Activated CD4-positive, alpha-beta T cell treated with anti-CD3 and anti-CD28 coated beads for 48 hours (primary cell): ENCODE measurements at places on chromosomes 6 and 20.

GRCh38 chr6:37354526-37355384 is 972 bp downstream of the RNF8 start:
- DNase-seq = peak; percentile 48

GRCh38 chr6:102832021-102832420 is 1438.5 kb downstream of the GRIK2 start:
- DNase-seq = no peak

GRCh38 chr6:138307352-138307751 is 70.4 kb upstream of the SMIM28 start:
- DNase-seq = no peak

DNA sequence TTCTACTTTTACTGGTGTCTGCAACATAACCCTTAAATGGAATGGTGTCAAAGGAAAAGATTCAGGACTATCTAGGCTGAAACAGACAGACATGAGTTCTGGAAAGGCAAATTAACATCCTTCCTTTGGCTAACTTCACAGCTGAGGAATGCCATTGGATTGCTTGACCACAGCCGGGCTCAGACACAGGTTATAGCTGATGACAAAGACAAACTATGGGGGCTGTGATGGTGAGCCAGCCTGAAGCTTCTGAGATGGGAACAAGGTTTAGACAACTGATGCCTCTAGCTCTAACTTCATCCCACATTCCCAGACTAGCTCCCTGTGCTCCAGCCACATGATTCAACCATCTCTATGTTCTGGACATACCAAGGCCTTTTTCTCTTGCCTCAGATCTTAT is 15.3 kb downstream of the POLR1C start:
- DNase-seq = no peak

GRCh38 chr6:135062735-135063134 is 8.1 kb upstream of the HBS1L start:
- DNase-seq = no peak

DNA sequence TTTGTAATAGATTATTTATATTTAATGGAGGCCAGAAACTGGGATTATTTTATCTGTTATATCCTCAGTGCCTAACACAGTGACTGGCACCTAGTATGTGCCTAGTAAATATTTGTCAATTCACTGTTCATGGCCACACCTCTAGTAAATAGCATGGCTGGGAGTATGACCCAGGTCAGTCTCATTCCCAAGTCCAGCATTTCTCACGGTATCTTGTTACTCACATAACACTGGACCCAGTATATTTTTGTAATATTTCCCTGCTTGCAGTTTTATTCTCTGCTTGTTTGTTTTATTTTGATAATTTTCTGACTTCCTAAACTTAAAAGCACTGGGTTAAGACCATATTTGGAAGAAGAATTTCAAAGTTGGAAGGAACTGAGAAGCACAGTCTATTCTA is 47.7 kb downstream of the CTNNBL1 start:
- no peak for DNase-seq

DNA sequence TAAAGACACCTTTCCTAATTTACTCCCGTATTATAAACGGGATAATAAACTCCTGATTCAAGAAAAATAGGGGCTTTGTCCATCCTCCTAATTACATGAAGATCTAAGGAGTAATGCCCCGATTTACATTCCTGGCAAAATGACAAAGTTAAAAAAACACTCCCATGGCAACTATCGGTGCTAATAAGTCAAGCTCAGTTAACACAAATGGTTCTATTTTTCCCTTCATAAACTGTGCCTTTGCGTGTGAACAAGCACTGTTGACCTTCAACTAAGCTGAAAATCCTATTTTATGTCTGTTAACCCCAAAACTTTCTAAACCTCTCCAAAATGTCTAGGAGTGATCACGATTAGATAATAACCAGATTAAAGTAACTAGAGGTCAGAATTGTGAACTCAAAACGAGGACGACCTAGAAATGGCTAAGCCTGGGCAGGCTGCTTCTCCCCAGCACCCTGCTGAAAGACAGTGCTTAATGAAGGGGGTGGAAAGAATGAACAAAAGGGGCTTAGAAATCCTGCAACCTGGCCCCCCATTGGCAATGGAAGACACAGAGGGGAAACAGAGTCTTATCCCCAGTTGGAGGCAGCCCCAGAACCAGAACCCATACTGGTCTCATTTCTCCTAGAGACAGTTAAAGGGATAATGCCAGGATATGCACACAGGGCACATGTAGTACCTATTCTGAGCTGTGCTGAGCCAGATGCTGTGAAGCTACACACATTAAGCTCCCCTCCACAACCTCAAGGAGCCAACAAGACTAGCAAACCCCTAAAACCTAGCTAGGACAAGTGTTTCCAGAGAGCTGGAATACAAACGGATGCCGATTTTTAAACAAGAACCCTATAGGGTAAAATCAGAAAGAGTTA is 23.0 kb downstream of the SLC23A2 start:
- no peak for DNase-seq

DNA sequence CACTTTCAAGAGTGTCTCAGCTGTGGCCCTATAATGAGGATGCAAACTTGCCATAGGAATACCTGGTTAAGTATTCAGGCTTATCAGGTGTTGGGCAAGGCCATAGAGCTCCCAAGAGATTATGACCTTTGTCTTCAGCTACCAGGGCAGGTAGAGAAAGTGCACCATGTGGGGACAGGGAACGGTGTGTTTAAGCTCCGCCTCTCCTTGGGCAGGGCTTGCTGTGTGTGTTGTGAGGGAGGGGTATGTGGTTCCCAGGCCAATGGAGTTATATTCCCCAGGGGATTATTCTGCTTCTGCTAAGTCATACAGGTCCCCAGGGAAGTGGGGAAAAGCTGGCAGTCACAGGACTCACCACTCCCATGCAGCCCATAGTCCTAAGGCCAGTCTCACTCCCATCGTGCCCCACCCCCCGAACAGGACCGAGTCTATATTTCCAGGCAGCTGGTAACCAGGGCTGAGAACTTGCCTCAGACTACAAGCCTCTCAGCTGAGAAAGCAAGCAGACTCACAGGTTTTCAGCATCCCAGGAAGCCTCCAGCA is 660.2 kb downstream of the HTR1B start:
- no peak for DNase-seq

- no peak for DNase-seq
These were observed 9.1 kb downstream of the BCL2L1 start for GRCh38 chr20:31713312-31714273.

- DNase-seq = no peak
These were observed 109.1 kb downstream of the BACH2 start for GRCh38 chr6:90187437-90188121.

GRCh38 chr6:90266905-90267621 is 29.6 kb downstream of the BACH2 start:
- no peak for DNase-seq

DNA sequence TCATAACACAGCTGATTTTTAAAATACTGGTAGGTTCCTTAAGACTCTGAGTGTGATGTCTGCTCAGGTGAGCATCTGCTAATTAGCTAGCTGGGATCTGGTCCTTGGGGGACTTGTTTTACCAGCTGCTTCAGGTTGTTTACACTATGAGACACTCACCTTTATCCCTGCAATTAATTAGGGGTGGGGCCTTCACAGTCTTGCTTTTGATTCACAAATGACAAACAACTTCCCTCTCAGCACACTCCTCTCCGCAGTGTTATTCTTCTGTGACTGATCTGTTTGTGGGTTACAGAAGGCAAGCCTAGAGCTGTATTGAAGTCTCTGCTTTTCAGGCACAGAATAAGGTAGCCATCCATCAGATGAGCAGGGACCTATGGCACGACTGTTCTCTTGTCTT is 62.0 kb upstream of the CD83 start:
- no peak for DNase-seq

DNA sequence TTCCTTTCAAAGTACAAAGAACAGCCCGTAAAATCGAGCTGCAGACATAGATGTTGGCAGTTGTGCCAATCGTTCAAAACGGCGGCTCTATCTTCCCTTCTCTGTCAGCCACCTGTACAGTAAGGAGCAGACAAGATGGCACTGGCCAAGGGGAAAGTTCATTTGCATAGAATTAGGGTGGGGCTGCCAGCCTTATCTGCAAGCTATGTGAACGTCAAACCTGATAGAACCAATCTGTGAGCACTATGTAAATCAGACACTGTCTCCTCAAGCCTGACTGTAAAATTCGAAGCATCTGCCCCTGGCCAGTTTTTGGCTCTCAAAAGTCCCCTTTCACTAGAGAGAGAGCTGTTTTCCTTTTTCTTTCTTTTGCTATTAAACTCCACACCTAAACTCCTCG is 374.5 kb downstream of the EPM2A start:
- no peak for DNase-seq

- no peak for DNase-seq
These were observed 944.9 kb downstream of the QKI start for GRCh38 chr6:164359441-164359840.

GRCh38 chr20:10064611-10065010 is 29.8 kb downstream of the ANKEF1 start:
- no peak for DNase-seq

GRCh38 chr6:3625980-3626563 is 125.4 kb downstream of the PXDC1 start:
- no peak for DNase-seq

- no peak for DNase-seq
These were observed 268.5 kb upstream of the QKI start for GRCh38 chr6:163146036-163146435.

- DNase-seq = peak; percentile 12
These were observed 702 bp downstream of the ETV7 start for GRCh38 chr6:36386495-36387439.

DNA sequence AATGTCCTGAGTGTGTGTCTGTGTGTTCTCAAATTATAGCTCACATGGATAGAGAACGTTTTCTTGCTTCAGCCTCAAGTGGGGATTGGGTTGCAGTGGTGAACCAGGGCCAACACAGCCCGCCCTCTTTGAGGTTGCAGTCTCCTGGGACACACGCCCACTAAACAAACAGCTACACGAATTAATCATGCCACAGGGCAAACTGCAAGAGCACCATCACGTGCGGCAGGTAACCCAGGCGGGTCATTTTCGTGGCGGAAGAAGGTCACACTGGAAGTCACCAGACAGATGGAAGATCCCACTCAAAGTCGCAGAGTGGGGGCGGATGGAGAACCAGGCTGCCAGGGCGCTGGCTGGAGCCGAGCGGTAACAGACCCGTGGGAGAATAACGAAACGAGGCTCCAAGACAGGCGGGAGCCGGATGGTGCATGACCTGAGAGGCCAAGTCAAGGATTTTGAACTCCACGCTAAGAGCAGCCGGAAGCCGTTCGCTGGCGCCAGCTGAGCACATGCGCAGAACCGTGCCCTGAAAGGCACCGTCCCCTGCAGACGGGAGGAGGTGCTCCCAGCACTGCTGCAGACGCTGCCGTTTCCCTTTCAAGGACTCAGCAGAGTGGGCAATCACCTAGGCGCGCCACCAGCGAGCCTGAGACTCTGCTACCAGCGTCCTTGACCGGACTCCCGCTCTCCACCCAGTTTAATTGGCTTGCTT is 10.7 kb downstream of the DLL1 start:
- DNase-seq = peak; percentile 51

DNA sequence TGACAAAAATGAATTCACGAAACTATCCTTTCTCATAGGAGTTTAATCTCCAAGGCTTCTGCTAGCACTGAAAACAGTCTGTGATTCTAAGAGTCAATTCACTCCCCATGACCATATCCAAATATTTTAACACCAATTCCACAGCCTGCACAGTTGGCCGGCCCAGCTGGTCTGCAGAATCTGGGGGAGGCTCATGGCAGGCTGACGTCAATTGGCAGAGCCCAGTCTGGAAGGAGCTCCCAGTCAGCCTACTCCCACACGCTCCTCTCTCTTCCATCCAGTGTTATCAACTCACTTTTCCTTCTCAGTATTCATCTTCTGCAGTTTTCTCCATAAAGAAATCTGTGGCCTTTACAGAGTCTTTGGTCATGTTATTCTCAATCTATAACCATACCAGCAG is 111.0 kb downstream of the TBXT start:
- DNase-seq = no peak

DNA sequence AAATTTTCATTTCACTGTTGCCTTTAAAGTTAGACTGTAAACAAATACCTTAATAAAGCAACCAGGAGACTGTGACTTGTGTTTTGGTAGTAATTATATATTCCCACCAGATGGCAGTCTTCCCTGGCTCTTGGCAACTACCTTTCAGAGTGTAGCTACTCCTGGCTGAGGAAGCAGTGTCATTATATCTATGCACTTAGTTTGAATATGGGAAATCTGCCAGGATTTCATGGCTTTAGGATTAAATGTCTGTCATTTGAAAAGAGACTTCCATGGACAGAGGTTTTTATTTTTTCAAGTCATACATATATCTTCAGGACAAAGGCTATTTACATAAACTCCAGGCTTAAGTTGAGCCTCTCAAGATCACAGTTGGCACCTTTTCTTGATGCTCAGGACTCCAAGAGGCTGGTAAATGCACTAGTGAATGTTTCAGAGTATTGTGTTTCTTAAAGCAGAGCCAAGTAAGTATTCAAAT is 160.1 kb downstream of the C6orf58 start:
- peak; percentile 40 for DNase-seq

DNA sequence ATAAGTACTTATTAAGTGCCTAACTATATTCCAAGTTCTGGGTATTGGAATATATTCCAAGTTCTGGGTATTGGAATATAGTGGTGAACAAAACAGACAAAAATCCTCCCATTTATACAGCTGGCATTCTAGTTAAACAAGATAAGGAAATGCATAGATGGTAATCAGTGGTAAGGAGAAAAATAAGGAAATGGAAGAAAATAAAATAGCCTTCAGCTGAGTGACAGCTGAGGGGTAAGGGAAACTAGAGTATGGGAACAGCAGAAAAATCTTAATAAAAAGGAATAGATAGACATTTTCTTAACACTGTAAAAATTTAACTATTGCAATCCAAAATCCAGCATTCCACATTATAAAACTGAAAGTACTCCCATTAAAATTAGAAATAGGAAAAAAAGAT is 17.2 kb upstream of the WFDC10A start:
- no peak for DNase-seq

GRCh38 chr6:1424306-1424927 is 35.0 kb downstream of the FOXF2 start:
- peak; percentile 37 for DNase-seq

DNA sequence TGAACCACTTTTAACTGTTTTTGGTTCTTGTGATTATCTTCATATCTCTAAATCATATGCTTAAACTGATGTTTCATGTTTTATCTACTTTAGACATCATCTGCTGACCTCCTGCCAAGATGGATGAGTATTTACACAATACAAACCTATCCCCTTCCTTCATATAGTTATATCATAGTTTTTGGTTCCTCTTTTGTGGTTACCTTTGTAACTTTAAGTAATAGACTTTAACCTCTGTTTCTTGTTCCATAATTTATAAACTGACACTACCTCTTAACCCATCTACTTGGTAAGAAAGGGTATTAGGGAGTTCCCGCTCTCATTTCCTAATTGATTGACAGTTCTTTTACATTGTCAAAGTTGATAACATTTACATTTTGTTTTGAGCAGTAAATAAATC is 11.9 kb downstream of the PCMT1 start:
- no peak for DNase-seq
